ENCODE measurements at places on chromosomes 5 and 9.

DNA sequence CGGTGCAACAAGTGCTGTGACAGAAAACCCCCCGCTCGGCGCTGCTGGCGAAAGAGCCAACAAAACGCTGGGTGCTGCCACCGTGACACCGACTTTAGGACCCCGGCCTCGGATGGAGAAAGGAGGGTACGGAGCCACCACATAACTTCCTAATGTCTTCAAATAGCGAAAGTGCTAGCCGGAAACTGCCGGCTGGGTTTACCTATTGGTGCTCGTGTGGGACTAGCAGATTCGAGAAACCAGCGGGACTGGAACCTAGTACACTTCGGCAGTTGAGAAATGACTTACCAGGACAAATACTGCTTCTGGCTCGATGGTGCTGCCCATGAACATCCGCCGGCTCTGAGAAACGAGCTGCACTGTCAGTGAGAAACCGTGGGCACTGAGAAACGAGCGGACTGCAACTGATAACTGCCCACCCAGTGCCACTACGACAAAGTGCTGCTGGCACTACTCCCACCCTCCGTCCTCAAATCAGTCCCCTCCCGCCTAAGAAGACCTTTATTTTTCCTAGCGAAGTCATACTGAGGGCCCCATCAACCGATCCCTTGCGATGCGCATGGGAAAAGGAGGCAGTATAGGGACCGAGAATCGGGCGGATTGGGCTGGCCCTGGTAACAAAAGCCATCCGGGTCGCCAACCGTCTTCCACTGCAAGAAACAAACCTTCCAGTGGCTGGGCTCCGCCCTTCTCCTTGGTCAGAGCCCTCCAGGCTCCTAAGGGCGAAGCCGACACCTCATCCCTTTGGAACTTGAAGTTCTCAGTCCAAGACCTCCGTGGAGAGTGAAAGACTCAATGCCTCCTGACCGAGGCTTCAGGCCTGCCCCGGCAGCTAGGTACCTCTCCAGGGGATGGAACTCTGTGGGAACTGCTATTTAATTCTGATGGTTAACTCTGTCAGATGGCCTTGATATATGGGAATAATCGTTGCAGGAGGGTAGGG is 27.0 kb upstream of the ANXA2R start:
- peak; percentile 92 for DNase-seq

GRCh38 chr5:122844136-122844909 is 1.1 kb upstream of the SNX24 start:
- no peak for DNase-seq

- DNase-seq = no peak
Measured at GRCh38 chr5:90504743-90505142, 24.6 kb downstream of the LYSMD3 start.

GRCh38 chr9:33762343-33762742 is 33.0 kb upstream of the PRSS3 start:
- DNase-seq = no peak

DNA sequence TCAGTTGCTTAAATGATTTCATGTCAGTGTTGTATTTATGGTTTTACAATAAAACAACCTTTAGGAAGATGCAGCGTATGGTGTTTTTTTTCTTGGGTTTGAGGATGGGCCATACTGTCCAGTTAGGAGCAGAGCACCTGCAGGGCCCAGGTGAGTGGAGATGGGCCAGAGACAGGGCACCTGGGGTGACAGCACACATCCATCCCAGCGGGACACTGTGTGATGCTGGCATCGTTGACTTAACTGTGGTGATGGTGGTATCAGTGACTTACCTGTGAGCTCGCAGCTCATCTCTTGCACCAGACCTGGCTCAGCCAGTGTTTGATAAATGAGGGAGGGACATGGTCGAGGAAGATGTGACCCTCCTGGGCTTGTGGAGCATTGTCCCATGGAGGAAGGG is 21.6 kb downstream of the AMBP start:
- no peak for DNase-seq

- DNase-seq = no peak
Measured at GRCh38 chr5:172856336-172856735, 22.3 kb downstream of the ERGIC1 start.

DNA sequence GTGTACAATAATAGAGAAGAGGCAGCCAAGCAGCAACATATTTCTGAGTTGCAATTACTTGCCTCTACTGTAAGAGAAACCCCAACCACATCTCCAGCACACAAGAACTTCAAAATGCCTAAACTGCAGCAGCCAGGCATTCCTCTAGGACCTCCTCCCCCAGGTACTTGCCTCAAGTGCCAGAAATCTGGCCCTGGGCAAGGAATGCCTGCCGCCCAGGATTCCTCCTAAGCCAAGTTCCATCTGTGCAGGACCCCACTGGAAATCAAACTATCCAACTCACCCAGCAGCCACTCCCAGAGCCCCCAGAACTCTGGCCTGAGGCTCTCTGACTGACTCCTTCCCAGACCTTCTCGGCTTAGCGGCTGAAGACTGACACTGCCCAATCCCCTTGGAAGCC is 336.8 kb upstream of the RGMB start:
- DNase-seq = no peak

DNA sequence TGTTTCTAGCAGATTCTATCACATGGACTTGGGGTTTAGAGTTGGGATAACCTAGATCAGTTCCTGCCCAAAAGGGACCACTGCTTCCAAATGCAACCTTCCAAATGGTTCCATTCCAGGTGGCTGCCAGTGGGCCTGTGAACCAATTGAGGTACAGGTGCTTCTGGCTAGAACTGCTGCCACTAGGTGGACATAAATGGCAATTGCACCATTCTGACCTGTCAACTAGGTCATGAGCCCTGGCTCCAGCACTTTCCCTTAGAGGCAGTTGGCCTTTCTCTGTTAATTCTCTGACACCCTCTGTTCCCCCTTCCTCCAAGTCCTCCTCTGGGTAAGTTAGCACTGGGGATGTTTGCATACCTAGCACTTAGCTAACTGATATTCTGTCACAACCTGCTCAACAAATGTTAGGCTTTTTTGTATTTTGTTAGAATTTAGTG is 16.6 kb upstream of the HEMGN start:
- peak; percentile 28 for DNase-seq

DNA sequence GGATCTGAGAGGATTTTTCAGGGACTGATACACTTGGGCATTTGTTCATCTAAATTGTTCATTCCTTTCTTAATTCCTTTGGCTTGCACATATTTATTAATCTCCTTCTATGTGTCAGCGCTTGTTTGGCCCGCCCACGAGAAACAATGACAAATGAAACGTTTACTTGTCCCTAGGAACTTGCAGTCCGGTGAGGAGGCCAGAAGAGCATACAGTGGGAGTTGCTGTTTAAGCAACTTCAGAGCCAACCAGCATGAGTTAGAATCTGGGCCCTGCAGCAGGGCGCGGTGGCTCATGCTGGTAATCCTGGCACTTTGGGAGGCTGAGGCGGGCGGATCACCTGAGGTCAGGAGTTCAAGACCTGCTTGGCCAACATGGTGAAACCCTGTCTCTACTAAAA is 18.8 kb downstream of the FBXL7 start:
- no peak for DNase-seq

GRCh38 chr5:38756068-38756467 is 89.7 kb upstream of the OSMR start:
- no peak for DNase-seq

DNA sequence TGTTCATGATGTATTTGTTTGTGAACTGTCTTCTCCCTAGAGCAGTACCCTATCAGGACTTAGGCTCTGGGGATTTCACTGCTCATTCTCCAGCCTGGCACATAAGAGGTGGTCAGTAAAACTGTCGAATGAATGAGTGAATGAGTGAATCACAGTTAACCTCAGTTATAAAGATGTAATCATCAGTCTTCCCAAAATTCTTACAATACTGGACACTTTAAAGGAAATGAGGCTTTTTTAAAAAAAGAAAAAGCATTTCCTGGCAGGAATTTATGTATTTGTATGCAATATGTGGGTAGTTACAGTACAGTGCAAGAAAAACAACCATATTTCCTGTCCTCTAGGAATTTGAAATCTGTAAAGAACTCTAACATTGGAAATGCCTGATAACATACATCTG is 59.6 kb downstream of the RAI14 start:
- no peak for DNase-seq

- DNase-seq = no peak
Measured at GRCh38 chr9:132943651-132944293, 644 bp downstream of the TSC1 start.

DNA sequence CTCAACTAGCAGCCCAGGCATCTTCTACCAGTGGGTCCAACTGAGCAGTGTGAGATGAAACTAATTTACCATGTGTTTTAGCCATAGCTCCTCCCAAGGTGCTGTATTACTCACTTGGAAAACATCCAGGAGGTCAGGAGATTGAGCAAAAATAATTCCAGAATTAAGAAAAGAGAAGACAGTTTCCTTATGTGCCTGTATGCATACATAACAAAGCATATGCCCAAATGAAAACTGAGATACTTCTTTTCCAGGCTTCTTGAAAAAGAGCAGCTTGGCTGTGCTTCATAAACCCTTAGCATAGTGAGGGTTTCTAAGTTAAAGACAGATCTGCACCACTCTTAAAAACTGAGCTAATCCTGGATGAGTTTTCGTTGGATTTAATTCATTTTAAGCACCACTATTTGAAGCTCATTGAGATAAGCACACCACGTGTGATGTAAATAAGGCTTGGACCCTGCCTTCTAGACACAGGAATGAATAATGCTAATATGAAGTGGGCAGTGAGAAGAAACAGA is 119.4 kb downstream of the ADAMTS12 start:
- DNase-seq = no peak

GRCh38 chr9:138080979-138081378 is 203.4 kb downstream of the CACNA1B start:
- DNase-seq = no peak

DNA sequence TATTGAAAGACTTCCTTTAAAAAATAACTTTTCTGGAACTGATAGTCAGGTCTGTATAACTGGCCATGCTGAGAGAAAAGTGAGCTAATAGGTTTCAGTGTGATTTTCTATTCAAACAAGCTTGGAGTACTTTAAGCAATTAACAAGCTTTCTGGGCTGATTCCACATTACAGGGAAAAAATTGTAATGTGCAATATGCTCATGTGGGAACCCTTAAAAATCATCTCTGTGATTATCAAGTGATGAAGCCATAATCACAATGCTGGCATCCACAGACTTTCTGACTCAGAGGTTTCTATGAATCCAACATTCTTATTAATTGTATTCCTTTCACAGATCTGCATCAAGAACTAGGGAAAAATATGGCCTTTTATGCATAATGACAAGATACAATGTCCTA is 212.2 kb upstream of the ACO1 start:
- DNase-seq = no peak

DNA sequence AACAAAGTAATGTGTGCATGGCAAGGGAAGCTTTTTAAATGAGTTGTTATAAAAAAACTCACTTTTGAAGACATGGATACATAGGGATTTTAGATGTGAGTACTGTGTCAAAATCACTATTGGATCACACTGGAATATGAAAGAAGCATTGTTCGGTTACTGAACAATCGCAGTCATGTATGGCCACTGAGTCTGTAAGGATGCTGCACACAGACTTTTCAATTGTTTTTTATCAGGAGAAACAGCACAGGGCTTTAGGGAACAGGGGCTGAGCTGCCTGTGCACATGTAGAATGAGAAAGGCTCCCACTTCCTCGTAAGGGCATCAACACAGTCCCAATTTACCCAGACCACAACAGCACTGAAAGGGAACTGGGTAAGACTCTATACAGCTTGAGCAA is 1333.9 kb upstream of the DMAC1 start:
- no peak for DNase-seq

GRCh38 chr5:39947657-39948056 is 522.9 kb upstream of the DAB2 start:
- DNase-seq = no peak

GRCh38 chr5:177126771-177127170 is 6.8 kb upstream of the NSD1 start:
- no peak for DNase-seq

- no peak for DNase-seq
Measured at GRCh38 chr5:140962190-140962589, 4.1 kb upstream of the PCDHAC2 start.

GRCh38 chr5:72387985-72388384 is 67.8 kb downstream of the PTCD2 start:
- no peak for DNase-seq

DNA sequence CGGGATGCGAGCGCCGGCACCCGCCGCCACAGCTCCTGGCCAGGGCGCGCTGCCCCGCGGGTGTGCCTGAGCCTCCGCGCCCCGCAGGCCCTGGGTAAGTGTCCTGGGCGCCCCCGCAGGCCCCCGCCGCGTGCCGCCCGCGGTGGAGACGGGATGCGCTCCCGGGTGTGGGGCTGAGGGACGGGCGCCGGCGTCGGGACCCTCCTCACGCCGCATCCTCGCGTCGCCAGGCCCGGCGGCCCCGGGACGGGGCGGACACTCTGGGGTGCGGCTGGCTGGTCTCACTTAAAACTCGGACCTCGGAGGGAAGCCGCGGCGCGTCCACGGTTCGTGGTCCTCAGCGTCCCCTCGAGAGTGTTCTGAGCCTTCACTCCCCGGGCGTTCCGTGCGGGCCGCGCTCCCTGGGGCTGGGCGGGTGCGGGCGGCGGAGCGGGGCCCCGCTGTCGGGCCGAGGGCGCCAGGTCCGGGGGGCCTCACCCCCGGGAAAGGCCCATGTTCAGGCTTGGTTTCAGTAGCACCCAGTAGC is 275 bp downstream of the AHRR start:
- DNase-seq = no peak

- DNase-seq = no peak
Measured at GRCh38 chr5:117107859-117108258, 533.2 kb upstream of the SEMA6A start.

GRCh38 chr9:33273972-33274328 is 9.1 kb downstream of the CHMP5 start:
- DNase-seq = no peak

DNA sequence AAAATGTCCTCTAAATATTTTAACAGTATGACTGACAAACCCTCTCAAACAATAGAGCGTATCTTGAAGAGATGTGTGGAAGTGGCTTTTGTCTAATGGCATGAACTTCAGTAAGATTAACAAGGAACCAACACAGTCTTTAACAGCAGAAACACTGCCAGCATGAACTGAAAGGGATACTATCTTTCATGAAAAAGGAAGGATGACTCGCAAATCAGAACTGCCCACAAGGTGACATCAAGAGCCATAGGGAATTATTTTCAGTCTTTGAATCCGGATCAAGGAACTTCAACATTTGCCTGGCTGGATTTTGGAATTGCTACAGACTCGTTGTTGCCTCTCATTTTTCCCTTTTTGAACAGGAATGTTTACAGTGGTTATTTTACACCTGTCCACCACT is 5.1 kb upstream of the HEXB start:
- DNase-seq = no peak

- DNase-seq = no peak
Measured at GRCh38 chr5:171390883-171391677, 3.4 kb downstream of the NPM1 start.

- DNase-seq = no peak
Measured at GRCh38 chr5:56314529-56314928, 81.4 kb upstream of the ANKRD55 start.

GRCh38 chr5:104977529-104977928 is 1414.9 kb upstream of the NUDT12 start:
- no peak for DNase-seq
